Muscle of leg (tissue), 16 donors: ENCODE measurements at places on chromosomes 2 and 18. TPM values are rescaled to one million over a fixed set of nuclear protein-coding genes. Genes with fewer than 3 reads are reported as not detected.

- no peak for DNase-seq
Measured at GRCh38 chr2:54716375-54716774, 7.1 kb upstream of the EML6 start.

The RALB gene
- 54.0 TPM for polyA plus RNA-seq

GRCh38 chr2:66439812-66440542 is 5.1 kb downstream of the MEIS1 start:
- DNase-seq = peak; percentile 70

- DNase-seq = no peak
Measured at GRCh38 chr2:240968731-240969624, 29.4 kb upstream of the SNED1 start.

DNA sequence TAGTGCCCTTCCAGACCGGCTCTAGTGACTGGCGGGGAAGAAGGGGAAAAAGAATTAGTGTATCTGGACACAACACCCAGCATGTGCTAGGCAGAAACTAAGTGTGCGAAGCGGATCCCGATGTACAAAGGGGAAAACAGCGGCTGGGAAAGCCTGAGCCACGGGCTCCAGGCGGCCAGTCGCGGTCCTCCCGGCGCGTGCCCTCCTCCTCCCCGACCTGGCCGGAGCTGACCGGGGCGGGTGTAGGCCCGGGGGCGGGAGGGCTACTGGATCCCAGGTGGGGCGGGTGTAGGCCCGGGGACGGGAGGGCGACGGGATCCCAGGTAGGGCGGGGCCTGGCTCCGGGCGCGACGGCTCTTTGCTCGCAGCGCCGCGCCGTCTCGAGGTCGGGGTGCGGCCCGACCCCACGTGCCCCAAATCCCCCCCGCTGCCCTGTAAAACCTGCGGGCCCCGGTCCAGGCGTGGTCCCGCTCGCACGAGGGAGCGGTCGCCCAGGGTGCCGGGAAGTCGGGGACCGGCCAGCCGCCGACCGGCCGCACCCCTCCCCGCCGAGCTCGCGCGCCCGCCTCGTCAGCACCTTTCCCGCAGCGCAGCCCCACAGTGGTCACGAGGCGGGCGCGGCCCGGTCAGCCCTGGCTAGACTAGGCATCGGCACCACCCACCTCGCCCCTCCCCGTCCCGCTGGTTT is 48.8 kb downstream of the C2orf42 start:
- DNase-seq = no peak

GRCh38 chr2:189347540-189347939 is 93.7 kb upstream of the WDR75 start:
- DNase-seq = peak; percentile 95

The D2HGDH gene
- 16.1 TPM for polyA plus RNA-seq

GRCh38 chr2:176562359-176563078 is 293.3 kb downstream of the MTX2 start:
- no peak for DNase-seq

DNA sequence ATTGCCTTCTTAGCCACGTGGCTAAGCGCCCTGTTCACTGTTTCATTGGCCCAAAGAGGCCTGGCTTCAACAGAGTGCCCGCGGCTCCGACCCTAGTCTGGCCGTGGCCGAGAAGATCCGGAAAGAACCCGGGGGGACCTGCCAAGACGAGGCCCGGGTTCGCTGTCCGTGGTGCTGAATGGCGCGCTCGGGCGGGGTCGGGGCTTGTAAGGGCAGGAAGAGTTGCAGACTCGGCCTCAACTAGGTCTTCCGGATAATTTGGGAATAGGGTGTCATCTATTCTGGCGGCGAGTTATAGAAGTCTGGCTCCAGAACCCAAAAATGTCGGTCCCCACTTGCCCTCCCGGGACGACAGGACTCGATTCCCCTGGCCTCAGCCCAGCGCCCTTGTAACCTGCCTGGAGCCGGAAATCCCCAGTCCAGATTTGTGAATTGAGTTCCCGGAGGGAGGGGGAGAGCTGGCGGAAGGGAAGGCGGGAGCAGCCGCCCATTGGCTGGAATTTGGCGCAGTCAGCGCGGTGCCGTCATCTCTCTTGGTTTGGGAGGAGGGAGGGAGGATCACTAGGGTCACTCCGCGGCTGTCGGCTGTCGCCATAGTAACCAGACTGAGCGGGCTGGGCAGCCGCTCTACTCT is 3.5 kb downstream of the CDK5R2 start:
- peak; percentile 77 for DNase-seq

The TIA1 gene
- polyA plus RNA-seq = 184 TPM

- peak; percentile 64 for DNase-seq
Measured at GRCh38 chr18:31819106-31819924, 58.6 kb upstream of the SLC25A52 start.

The CYP27C1 gene
- polyA plus RNA-seq = 7.8 TPM

DNA sequence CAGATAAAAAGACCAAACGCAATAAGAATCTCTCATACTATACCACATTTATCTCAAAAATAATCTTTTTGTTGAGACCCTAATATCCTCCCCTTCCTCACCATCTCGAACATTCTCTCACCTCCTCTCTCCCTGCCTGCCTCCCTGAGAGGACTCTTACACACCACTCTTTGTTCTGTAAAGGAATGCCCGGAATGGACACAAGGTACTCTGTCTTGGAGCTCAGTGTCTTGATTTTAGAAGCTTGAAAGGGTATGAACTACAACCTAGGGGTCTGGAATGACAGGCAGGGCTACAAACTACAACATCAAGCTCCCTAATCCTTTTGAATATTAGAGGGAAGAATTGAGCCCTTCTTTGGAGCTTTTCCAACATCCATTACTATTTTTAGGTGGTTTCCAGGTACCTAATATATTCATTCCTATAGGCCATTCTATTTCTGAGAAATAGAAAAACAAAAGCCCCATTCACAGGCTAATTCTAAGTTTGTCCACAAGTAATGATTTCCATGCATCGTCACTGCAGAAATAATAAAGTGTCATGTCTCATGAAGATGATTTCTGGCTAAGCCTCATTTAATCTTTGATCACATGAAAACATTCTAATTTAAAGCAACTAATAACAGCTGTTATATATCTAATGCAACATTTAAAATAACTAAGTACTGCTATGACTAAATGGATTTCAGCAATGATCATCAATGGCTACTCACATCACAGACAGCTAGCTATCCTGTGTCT is 60.6 kb downstream of the LRP2 start:
- DNase-seq = no peak

GRCh38 chr18:3493501-3494244 is 43.7 kb downstream of the TGIF1 start:
- DNase-seq = peak; percentile 35

The CPO gene
- 0.21 TPM for polyA plus RNA-seq

- DNase-seq = no peak
Measured at GRCh38 chr2:66462501-66462825, 27.5 kb downstream of the MEIS1 start.

The STON1 gene
- 10.4 TPM for polyA plus RNA-seq

GRCh38 chr18:77070627-77071026 is 62.0 kb downstream of the MBP start:
- no peak for DNase-seq

The OTOF gene
- polyA plus RNA-seq = 8.6 TPM

- DNase-seq = no peak
Measured at GRCh38 chr2:38485734-38486133, 108.7 kb upstream of the ATL2 start.

- no peak for DNase-seq
Measured at GRCh38 chr18:13240060-13240725, 21.6 kb downstream of the LDLRAD4 start.

The UGT1A4 gene
- polyA plus RNA-seq = not detected

DNA sequence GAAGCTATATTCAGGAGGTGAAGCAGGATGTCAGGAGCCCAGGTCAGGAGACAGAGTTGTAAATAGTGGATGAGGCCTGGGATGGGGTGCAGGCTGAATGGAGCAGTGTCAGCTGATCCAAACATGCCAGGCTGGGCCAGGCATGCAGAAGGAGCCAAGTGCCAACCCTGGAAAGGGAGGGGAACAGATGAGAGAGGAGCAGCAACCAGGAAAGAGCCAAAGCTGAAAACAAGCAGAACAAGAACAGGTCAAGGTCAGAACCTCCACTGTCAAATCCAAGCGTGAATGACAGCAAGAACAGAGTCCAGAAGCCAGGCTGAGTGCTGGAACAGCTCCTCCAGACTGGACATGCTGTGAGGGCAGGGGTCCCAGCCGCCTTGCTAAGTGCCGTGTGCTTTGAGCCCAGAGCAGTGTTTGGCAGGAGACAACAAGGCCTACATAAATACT is 49.2 kb upstream of the PPP1CB start:
- peak; percentile 54 for DNase-seq
